ENCODE measurements at places on chromosomes 11 and 22. TPM values are rescaled to one million over a fixed set of nuclear protein-coding genes. Genes with fewer than 3 reads are reported as not detected.

The FGF19 gene
- total RNA-seq, result not detected

The CEND1 gene
- total RNA-seq, result 0.85 TPM

The SOX10 gene
- total RNA-seq, result not detected

The CASP5 gene
- total RNA-seq, result 0.14 TPM

The CD3E gene
- total RNA-seq, result not detected

The CSNK2A3 gene
- total RNA-seq, result 1.1 TPM

The SIRT3 gene
- 10.2 TPM for total RNA-seq

The SLC22A6 gene
- total RNA-seq, result not detected

The RTN4RL2 gene
- total RNA-seq, result 0.09 TPM

The CD59 gene
- total RNA-seq, result 344 TPM

The OR2AT4 gene
- total RNA-seq, result not detected

The SPECC1L gene
- 35.4 TPM for total RNA-seq

The POLA2 gene
- 1.4 TPM for total RNA-seq

The OR51F2 gene
- not detected for total RNA-seq

The TBX1 gene
- not detected for total RNA-seq

The FJX1 gene
- total RNA-seq, result 10.4 TPM

The DEUP1 gene
- total RNA-seq, result not detected

The TPBGL gene
- total RNA-seq, result not detected

The C11orf87 gene
- total RNA-seq, result not detected

The HBE1 gene
- total RNA-seq, result 0.14 TPM

The TRIM51 gene
- not detected for total RNA-seq

The DDTL gene
- total RNA-seq, result 0.92 TPM

The ETS1 gene
- total RNA-seq, result 26.7 TPM

The CADM1 gene
- 2.1 TPM for total RNA-seq

The C22orf31 gene
- total RNA-seq, result 0.14 TPM

The DLAT gene
- total RNA-seq, result 31.7 TPM

The ZP1 gene
- 0.55 TPM for total RNA-seq

The MS4A18 gene
- total RNA-seq, result not detected

The TRIM3 gene
- total RNA-seq, result 12.2 TPM

The TRIM66 gene
- 6.0 TPM for total RNA-seq

The CASTOR1 gene
- 7.4 TPM for total RNA-seq

The TRIM49 gene
- not detected for total RNA-seq

The HIPK3 gene
- total RNA-seq, result 102 TPM

The SLC5A1 gene
- total RNA-seq, result not detected

The CPT1A gene
- total RNA-seq, result 27.4 TPM

The NAA40 gene
- 9.2 TPM for total RNA-seq

The JAML gene
- not detected for total RNA-seq

The MMP13 gene
- total RNA-seq, result not detected

The LMNTD2 gene
- total RNA-seq, result 0.28 TPM

The ROM1 gene
- total RNA-seq, result 5.5 TPM

The MEI1 gene
- 0.46 TPM for total RNA-seq

The SCGB2A2 gene
- total RNA-seq, result not detected

The MYO7A gene
- total RNA-seq, result 0.09 TPM

The CARD18 gene
- total RNA-seq, result not detected

The KRTAP5-9 gene
- total RNA-seq, result not detected

The WNT7B gene
- total RNA-seq, result not detected

The RTL10 gene
- 5.7 TPM for total RNA-seq

The NXPE4 gene
- not detected for total RNA-seq

The ACRV1 gene
- total RNA-seq, result not detected

The SHISAL1 gene
- total RNA-seq, result 17.5 TPM
